ENCODE measurements at places on chromosomes 7 and 10.

DNA sequence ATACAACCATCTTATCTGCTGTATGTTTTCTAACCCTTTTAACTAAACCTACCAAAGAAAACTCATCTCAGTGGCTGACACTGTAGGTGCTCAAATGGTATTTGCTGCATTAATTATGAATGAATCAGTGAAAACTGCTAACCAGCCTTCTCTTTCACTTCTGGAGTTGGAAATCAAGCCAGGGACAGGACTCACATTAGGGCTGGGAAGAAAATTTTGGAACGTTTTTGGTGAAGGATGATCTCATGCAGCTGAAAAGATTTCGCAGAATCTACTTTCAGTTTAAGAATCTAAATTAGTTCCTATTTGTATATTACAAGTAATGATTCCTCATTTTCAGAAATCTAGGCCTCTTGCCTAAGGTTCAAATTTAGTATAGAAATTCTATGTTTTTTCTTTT is 12.9 kb downstream of the MTPN start:
- DNase-seq: no peak

DNA sequence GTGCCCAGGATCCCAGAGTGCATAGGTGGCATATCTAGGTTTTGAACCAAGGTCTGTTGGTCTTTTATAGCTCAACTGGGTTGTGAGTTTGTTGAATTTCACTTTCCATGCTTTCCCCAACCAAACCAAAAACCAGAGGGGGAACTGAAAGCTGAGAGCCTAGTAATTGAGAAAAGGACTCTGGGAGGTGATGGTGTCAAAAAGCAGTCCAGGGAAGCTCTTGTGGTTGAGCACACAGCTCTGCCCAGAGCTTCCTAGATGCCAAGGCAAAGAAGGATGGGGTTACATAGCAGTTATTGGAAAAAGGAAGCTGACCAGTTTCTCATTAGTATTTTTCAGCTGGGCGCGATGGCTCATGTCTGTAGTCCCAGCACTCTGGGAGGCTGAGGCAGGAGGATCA is 9.9 kb downstream of the POR start:
- no peak for DNase-seq

DNA sequence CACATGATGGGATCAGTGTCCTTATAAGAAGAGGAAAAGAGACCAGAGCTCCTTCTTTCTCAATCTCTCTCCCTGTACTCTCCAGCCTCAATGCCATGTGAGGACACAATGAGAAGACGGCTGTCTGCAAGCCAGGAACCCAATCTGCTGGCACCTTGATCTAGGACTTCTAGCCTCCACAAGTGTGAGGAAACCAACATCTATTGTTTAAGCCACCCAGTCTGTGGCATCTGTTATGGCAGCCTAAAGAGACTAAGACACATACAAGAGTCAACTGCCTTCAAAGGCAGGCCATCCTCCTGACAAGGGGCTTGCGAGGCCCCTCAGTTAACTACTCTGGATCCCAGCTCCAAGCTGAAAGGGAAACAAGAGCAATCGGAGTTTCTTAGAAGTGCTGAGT is 218.2 kb upstream of the FRMD4A start:
- DNase-seq: no peak

DNA sequence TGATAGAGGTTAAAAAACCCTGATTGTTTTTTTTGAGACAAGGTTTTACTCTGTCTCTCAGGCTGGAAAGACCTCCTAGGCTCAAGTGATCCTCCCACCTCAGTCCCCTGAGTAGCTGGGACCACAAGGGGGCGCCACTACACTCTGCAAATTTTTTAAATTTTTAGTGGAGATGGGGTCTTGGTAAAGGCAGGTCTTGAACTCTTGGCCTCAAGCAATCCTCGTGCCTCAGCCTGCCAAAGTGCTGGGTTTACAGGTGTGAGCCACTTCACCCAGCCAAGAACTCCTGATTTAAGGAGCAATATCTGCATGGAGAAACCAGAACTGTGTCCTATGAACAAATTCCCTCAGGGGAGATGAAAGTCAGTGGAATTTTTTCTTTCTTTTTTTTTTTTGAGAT is 7.3 kb upstream of the KLHDC10 start:
- DNase-seq: peak; percentile 74

- DNase-seq: no peak
Measured at GRCh38 chr10:103695584-103696005, 159.8 kb downstream of the SH3PXD2A start.

GRCh38 chr7:143924851-143925250 is 10.2 kb upstream of the OR2F2 start:
- no peak for DNase-seq

DNA sequence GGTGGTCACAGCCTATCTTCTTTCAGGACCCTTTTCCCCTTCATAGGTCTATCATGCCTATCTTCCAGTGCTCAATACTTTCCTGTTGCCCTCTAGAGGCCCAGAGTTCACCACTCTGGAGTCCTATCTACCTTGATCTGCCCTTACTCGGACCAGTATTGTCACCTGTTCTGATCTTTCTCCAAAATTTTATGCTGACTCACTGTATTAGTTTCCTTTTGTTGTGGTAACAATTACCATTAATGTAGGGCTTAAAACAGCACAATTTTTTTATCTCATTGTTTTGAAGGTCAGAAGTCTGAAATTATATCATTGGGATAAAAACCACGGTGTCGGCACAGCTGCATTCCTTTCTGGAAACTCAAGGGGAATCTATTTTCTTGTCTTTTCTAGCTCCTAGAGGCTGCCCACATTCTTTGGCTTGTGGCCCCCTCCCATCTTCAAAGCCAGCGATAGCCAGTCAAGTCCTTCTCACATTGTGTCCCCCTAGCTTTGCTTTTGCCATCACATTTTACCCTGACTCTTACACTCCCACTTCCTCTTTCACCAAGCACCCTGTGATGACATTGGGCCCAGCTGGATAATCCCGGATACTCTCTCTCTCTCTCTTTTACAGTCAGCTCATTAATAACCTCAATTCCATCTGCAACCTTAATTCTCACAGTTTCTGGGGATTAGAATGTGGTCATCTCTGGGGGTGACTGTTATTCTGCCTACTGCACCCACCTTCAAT is 54.6 kb downstream of the TFAM start:
- no peak for DNase-seq

DNA sequence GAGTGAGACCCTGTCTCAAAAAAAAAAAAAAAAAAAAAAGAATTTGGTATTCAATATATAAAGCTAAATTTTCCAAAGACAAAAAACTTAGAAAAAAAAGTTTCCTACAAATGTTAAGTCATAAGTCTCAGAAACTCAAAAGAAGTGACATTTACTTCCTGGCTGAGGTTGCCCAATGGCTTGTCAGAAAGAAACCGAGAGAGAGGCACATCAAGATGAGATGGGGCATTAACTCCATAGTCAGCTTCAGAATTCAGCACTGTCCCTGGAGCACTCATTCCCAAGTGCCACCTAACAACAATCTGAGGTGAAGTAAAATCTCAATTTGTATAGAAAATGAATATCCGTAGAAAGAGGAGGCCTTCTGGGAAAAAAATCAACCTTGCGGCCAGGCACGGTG is 6.8 kb upstream of the SPOCK2 start:
- no peak for DNase-seq

DNA sequence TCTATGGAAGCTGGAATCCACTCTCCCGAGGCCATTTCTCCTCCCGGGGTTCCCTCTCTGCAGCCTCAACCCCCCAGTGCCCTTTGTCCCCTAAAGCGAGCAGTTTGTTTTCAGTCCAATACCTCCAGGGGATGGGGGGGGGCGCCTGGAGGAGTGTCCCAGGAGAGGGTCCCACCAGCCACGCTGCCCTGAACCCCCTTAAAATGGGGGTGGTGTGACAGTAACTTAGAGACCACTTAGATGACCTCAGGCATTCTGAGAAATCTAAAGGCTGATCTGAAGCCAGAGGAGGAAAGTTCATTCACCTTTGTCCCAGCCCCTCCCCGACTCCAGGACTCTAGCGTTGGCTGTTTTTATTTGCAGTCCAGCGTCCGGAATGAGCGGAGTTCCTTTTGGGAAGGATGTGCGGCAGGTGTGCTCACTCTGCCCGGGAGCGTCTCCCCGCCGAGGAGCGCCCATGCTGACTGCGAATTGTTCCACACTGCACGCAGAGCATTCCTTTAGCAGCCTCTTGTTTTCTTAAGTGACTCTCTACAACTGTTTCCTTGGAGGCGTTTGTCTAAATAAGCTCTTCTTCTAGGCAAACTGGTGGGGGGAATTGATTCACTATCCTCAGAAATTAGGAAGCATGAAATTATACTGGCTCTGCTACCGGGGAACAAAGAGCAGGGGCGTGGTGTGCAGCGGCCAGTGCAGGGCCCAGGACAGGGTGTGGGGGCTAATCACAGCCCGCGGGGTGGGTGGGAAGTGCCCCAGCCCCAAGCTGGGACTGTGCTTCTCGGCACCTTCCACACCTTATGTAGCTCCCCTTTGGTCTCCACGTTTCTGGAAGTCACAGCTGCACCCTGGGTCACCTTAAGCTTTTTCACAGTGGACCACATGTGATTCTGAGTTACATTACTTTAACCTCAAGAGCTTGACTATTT is 46.3 kb downstream of the SYPL1 start:
- no peak for DNase-seq

- no peak for DNase-seq
Measured at GRCh38 chr7:151003572-151003971, 12.8 kb downstream of the NOS3 start.

GRCh38 chr7:78576236-78576635 is 777.7 kb downstream of the PHTF2 start:
- no peak for DNase-seq

GRCh38 chr10:105146436-105146835 is 505.3 kb downstream of the SORCS3 start:
- DNase-seq: no peak

Data from stimulated activated CD8-positive, alpha-beta memory T cell treated with anti-CD3 and anti-CD28 coated beads, Interleukin-4, amount 100 ng/mL, for 4 hours (primary cell).